ENCODE measurements at places on chromosomes 6 and 20.

- DNase-seq = no peak
These were observed 86.1 kb upstream of the EYA2 start for GRCh38 chr20:46808565-46808964.

DNA sequence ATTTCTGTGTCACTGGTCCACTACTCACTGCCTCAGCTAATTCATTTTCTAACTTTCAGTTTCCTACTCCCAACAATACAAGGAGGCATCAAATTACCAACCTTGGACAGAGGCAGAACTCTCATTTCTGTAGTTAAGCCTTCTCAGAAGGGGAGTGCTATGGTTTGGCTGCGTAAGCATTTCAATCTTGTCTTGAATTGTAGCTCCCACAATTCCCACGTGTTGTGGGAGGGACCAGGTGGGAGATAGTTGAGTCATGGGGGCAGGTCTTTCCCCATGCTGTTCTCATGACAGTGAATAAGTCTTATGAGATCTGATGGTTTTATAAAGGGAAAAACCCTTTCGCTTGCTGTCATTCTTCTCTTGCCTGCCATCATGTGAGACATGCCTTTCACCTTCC is 22.9 kb downstream of the HLA-DRA start:
- no peak for DNase-seq

DNA sequence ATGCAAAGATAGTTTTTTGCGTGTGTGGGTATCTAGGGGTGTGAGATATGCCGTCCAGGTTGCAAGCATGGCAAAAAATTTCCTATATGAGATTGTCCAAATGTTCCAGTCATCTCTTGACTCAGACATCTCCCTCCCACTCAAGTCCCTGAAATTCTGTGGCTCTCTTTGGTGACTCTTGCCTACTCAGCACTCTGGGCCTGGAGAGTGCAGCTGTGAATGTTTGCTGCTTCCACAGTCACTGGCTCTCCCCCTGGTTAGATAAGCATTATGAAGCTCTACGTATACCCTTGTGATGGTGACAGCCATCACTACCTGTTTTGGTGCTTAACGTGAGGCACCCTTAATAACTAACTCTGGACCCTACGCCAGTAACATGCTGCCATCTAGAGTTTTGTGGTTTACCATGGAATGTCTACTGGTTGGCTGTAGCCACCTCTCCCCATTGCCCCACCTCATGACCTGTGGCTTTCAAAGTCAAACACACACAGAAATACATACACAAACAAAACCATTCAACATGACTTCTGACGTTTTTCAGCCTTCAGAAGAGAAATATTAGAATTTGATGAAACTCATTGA is 621.9 kb upstream of the CITED2 start:
- no peak for DNase-seq

DNA sequence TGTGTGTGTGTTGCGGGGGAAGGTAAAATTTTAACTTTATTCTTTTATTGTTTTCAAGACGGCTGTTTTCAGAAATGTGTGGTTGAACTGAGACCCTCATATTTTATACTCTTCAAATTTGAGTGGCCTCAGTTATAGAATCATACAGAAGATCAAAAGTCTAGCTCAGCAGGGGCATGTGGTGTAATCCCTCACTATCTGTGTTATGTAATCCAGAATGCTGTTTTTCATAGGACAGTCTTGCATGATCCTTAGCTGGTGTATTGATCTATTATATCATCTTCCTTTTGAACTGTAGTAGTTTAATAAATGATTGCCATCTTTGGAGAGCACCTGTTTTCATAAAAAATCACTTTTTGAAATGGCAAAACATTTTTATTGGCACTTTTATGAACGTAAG is 1.4 kb downstream of the PLCB4 start:
- DNase-seq = no peak

GRCh38 chr6:38057994-38058393 is 238.5 kb downstream of the ZFAND3 start:
- DNase-seq = no peak
